Breast epithelium (tissue), 4 donors: ENCODE measurements at places on chromosomes 3 and 15. TPM values are rescaled to one million over a fixed set of nuclear protein-coding genes. Genes with fewer than 3 reads are reported as not detected.

DNA sequence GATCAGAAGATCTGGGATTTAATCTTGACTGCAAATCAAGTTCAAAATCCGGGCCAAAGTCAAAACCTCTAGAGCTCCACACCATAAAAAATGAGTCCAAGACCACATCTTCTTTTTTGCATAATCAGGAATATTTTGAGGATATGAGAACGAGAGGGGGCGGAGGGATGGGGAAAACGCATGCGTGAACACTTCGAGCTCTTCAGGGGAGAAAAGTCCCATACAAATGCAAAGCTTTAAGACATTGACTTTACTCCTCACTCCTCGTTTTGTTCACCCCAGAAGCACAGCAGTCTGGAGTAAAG is 68.2 kb downstream of the SUMF1 start:
- DNase-seq = no peak

- no peak for DNase-seq
Measured at GRCh38 chr3:195766671-195767070, 45.1 kb downstream of the MUC4 start.

DNA sequence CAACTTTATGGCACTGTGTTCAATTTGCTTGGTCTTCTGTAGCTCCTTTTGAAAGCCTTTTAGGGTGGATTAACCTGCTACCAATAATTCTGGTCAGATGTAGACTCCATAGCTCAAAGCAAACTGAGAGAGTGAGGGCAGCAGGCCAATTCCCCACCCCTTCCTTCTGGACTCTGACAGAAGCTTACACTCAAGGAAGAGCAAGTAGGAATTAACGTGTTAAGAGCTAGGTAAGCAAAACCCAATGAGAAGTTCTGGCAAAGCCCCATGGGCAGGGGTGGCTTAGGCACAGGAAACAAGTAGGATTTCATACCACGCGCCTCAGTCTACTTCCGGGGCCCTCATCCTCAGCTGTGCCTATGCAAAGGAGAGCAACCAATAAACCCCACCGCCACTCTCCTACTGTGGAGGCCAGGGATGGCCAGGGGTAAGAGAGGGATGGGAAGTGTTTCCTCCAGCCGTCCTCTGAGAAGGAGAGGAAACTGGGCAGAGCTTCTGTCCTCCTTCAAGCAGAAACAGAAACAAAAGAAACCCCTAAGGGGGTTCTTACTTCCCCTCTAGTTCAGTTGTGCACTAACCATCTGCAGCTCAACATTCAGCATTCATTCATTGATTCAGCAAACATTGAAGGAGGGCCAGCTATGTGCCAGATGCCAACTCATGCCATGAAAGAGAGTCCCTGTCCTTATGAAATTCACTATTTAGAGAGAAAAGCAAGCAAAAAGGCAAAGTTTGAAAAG is 12.6 kb downstream of the CCR5 start:
- DNase-seq = no peak

DNA sequence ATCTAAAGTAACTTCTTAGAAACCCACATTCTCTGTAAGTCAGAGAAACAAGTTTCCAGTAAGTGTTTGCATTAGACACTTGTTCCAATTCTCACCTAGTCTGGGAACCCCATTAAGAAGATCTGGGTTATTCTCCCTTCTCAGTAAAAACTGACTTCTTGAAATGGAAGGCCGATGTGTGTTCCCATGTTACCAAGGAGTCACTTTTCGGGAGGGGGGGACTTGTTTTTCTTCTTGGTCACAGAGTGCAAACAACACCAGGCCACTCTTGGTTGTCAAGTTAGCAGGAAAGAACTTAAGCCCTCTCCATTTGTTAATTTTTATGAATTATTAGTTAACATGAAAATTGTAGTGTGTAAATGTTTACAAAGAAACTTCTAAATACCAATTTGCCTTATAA is 55.6 kb downstream of the ITPR1 start:
- DNase-seq = no peak

DNA sequence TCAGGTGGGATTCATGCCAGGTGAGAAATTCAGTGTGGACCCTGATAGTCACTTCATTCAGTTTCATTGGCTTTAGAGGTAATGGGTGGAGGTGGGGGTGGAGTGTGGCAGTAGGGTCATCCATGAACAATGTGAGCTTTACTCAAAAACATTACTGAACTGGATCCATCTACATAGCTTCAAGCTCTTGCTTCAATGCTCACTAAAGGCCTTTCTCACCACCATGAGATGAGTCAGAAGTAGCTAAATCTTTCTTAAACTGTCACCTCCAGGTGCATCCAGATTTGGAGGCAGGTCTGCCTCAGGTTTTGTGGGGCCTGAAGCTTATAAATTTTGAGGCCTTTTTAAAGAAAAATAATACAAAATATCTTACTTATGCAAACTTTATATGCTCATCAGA is 363.6 kb downstream of the CHST2 start:
- DNase-seq = no peak

DNA sequence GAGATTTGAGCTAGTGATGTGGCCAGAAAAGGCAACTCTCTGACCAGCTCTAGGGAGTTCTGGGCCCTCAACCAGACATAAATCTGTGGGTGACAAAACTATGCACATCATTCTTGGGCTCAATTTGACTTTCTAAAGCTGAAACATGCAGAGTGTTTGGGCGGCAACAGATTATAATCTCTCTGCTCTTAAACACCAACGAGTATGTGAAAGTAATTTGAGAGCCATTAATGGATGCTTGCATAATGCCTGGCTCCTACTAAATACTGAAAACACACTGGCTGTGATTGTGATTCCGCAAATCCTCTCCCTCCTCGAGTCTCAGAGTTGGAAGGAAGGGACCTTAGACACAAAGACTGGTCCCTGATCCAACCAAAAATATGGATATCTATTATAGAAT is 186.7 kb downstream of the UACA start:
- no peak for DNase-seq

DNA sequence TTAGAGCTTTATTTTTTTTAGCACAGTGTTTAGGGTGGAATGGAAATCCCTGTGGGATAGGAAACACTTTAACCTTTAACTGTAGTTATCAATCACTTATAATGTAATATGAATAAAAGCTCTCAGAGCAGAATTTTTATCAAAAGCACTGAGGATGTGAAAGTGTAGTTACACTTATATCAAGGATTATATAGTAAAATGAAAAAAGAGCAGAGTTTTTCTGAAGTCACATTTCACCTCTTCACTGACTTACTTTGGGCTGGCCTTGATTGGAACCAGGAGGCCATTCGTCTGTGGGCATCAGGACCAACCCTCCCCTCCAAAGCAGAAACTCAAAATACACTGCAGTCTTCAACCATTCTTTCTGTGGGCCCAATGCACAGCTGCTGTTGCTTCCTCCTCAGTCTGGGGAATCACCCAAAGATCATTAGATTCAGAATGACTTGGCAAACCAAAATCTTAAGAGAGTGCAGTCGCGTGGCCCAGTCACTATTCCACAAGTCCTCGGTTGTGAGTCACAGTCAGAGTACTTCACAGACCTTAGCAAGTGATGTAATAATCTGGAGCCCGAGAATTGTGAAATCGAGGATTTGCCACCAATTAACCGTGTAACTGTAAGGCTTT is 132.6 kb upstream of the COL8A1 start:
- no peak for DNase-seq

DNA sequence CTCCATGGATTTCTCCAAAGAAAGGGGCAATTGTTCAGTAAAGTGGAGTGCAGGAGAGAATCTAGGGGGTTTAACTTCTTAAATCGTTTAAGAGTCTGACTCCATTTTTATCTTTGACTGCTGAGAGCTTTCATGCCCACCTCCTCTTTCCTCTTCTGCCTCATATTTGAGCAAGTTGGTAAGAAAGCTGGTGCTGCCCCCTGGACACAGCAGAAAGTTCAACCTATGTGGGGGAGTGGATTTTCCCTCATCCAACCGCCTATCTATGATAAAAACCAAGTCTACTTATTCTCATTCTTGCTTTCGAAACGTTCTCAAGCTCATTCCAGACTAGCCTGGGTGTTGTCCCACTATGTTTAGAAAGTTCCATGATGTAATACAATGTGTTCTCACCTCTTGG is 26.0 kb downstream of the HHLA2 start:
- DNase-seq = no peak

DNA sequence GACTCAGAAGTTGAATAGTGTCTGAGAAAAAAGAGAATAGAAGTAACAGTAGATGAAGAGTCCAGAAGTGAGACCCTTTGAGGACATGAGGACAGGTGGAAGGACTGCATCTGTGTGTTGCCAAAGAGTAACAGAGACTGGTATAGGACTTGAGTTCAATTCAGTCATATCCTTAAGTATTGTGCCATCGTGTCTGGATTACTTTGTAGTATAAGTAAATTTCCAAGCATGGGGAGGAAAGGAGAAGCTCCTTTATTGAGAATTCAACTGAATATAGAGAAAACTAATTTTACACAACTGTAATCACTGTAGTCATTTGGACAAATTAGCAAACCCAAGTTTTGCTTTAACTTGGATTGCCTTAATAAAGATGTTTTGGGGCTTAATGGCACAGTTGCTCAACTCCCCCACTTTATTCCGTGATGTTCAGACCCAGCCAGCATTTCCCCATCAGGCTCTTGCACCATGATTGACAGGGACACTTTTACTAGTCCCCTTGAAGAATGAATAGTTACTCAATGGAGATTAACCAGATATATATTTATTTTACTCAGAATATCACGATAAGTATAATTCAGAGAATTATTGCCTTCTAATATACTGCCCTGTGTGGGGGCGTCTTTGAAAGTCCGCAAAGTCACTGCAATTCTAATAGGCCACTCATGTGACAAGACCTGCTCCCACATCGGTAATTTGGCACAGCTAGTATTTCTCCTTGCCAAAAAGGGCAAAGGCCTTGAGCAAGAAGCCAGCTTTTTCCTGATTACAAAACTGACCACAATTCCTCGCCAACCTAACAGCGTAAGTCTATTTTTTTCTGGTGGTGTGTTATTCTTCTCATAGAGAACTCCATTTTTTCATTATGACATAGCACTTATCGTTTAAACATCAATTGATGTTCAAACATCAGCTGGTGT is 61.3 kb downstream of the PPARG start:
- no peak for DNase-seq

- no peak for DNase-seq
Measured at GRCh38 chr15:78000091-78000926, 77.2 kb downstream of the TBC1D2B start.

GRCh38 chr15:46322753-46323152 is 687.9 kb downstream of the SQOR start:
- DNase-seq = no peak

GRCh38 chr15:63539998-63540397 is 35.6 kb downstream of the USP3 start:
- no peak for DNase-seq

DNA sequence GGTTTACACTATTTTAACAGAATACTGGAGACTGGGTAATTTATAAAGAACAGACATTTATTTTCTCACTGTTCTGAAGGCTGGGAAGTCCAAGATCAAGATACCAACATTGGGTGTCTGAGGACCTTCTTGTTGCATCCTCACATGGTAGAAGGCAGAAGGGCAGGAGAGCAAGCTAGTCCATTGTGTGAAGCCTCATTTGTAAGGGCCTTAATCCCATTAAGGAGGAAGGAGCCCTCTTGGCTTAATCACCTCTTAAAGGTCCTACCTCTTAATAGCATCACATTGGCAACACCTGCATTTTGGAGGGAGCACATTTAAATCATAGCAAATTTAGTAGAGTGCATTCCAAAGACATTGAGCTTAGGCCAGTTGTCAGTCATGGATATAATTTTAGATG is 26.2 kb downstream of the UBE2Q2 start:
- no peak for DNase-seq

GRCh38 chr3:161412123-161412522 is 40.8 kb upstream of the SPTSSB start:
- no peak for DNase-seq

DNA sequence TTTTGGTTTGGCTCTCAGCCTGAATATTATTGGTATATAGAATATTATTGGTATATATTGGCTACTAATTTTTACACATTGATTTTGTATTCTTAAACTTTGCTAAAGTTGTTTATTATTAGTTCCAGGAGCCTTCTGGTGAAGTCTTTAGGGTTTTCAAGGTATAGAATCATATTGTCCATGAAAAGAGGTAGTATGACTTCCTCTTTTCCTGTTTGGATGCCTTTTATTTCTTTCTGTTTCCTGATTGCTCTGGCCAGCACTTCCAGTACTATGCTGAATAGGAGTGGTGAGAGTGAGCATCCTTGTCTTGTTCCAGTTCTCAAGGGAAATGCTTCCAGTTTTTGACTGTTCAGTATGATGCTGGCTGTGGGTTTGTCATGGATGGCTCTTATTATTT is 107.3 kb upstream of the LIPC start:
- no peak for DNase-seq

- no peak for DNase-seq
Measured at GRCh38 chr3:150236316-150237082, 171.6 kb upstream of the TSC22D2 start.

- DNase-seq = no peak
Measured at GRCh38 chr3:171417137-171417536, 43.1 kb downstream of the TNIK start.

GRCh38 chr3:5994651-5995050 is 807.1 kb downstream of the EDEM1 start:
- DNase-seq = no peak

- no peak for DNase-seq
Measured at GRCh38 chr15:67224889-67225288, 29.6 kb downstream of the AAGAB start.

GRCh38 chr3:152296971-152297370 is 28.2 kb downstream of the MBNL1 start:
- DNase-seq = no peak

GRCh38 chr15:37037850-37038715 is 62.3 kb downstream of the MEIS2 start:
- no peak for DNase-seq

DNA sequence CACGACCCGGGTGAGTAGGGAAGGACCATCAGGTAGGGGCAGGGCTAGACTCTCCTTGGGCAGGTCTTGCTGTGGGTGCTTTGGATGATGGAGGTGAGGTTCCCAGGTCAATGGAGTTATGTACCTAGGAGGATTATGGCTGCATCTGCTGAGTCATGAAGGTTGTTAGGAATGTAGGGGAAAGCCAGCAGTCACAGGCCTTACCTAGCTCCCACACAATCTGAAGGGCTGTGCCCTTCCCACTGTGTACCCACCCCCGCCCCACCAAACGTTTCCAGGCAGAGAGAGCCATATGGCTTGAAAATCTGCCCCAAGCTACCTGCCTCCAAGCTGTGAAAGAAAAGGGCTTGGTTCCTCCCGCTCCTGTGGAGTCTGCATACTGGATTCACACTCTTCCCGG is 573.4 kb upstream of the DPPA4 start:
- no peak for DNase-seq

- DNase-seq = no peak
Measured at GRCh38 chr3:12994357-12994606, 78.9 kb downstream of the IQSEC1 start.

- no peak for DNase-seq
Measured at GRCh38 chr3:34150992-34151391, 352.6 kb downstream of the PDCD6IP start.

- DNase-seq = no peak
Measured at GRCh38 chr3:148102156-148102555, 595.5 kb upstream of the AGTR1 start.

A4GNT gene
- not detected for total RNA-seq

LIPC gene
- 0.80 TPM for total RNA-seq

DOCK3 gene
- total RNA-seq = 0.66 TPM

ZSCAN2 gene
- total RNA-seq = 14.4 TPM

CERS3 gene
- 3.7 TPM for total RNA-seq

GOLGA8N gene
- 13.9 TPM for total RNA-seq

ATP13A5 gene
- total RNA-seq = 4.5 TPM

TMEM158 gene
- 1.0 TPM for total RNA-seq

MYZAP gene
- 12.1 TPM for total RNA-seq

ANKRD63 gene
- not detected for total RNA-seq

RLBP1 gene
- total RNA-seq = not detected

SLC22A13 gene
- total RNA-seq = 0.59 TPM

BTLA gene
- total RNA-seq = 1.5 TPM

ANP32A gene
- total RNA-seq = 57.0 TPM

SQOR gene
- total RNA-seq = 91.1 TPM

ZNF80 gene
- total RNA-seq = not detected
